ENCODE measurements at places on chromosomes 7 and 10. TPM values are rescaled to one million over a fixed set of nuclear protein-coding genes. Genes with fewer than 3 reads are reported as not detected.

DNA sequence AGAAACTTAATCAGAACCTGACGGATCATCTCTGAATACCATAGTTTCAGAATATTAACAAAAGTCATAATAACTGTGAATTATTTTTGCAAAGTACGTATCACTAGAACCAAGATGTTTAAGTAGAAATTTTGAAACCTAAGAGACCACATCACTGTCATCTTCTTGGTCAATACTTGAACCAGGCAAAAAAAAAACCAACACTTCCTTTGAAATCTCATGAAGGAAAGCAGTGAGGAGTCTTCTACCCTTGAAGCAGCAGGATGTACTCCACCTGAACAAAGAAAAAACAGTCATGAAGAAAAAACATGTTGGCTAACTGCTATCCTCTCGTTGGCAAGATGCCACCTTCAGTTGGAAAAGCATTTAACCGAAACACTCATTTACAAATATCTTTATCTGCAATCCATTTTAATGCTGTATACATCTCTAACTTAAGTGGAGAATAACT, 82.4 kb downstream of the SRPK2 start:
- H3K27me3 ChIP-seq: no peaks in the 10 kb centered on the region
- no peaks in the 10 kb centered on the region for H3K36me3 ChIP-seq
- no peak overlapping the region for H3K27ac ChIP-seq
- peaks cover 42% of the 10 kb centered on the region for H3K4me1 ChIP-seq

GRCh38 chr10:12051241-12051640, 8.6 kb upstream of the UPF2 start:
- no peak for DNase-seq
- H3K36me3 ChIP-seq: no peaks in the 10 kb centered on the region
- peaks cover 2% of the 10 kb centered on the region for H3K27me3 ChIP-seq
- H3K4me3 ChIP-seq: no peak overlapping the region
- no peaks in the 10 kb centered on the region for H3K4me1 ChIP-seq

DNA sequence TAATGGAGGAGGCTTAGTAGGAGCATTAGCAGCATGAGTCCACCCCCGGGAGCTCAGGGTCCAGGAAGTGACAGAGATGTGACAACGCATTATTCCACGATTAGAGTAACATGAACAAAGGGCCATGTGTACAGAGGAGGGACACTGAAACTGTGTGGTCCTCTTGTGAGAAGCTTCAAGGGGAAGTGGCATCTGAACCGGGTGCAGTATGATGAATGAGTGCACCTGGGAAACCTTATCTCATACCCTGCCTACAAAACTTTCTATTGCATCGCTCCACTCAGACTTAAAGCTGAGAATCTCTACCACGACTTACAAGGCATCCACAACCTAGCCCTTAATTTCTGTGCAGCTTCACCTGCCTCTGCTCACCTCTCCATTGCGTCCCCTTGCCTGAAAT, 115.3 kb upstream of the AMPH start:
- DNase-seq: no peak
- H3K27ac ChIP-seq: no peak overlapping the region
- H3K4me3 ChIP-seq: no peak overlapping the region
- H3K36me3 ChIP-seq: peaks cover 23% of the 10 kb centered on the region
- H3K27me3 ChIP-seq: no peaks in the 10 kb centered on the region

- no peak for DNase-seq
- no peak overlapping the region for H3K4me3 ChIP-seq
- no peaks in the 10 kb centered on the region for H3K4me1 ChIP-seq
- peaks cover 6% of the 10 kb centered on the region for H3K27me3 ChIP-seq
These were observed 640.4 kb downstream of the TYW1 start for GRCh38 chr7:67637023-67637358.

- no peak overlapping the region for H3K4me3 ChIP-seq
- H3K27me3 ChIP-seq: peaks cover 66% of the 10 kb centered on the region
- H3K36me3 ChIP-seq: peaks cover 2% of the 10 kb centered on the region
- no peak for DNase-seq
- H3K27ac ChIP-seq: no peak overlapping the region
- no peaks in the 10 kb centered on the region for H3K4me1 ChIP-seq
These were observed 52.7 kb upstream of the BTRC start for GRCh38 chr10:101301111-101301731.

DNA sequence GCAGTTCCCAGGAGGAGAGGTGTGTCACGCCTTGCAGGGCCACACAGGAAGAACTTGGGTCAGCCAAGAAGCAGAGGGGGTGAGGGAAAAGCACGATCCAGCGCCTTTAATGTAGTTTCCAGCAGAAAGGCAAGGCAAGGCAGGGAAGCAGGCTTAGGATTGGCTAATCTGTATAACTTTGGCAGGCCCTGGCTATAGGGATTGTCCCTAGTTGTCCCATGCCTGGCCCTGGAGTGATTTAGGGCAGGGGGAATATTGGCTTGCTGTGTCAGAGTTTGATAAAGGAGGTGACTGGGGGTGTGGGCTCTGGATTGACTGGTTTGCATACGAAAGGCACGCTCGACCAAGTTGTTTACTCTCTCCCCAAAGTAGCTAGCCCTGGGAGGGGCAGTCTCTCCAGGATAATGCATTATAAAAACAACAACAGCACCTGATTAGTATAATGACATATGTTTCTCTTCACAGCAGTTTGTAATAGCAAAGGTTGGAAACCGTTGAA, 44.5 kb downstream of the RBM28 start:
- no peaks in the 10 kb centered on the region for H3K27me3 ChIP-seq
- no peak overlapping the region for H3K4me3 ChIP-seq
- no peak overlapping the region for H3K27ac ChIP-seq
- H3K36me3 ChIP-seq: peaks cover 5% of the 10 kb centered on the region
- no peak for DNase-seq
- H3K4me1 ChIP-seq: peaks cover 4% of the 10 kb centered on the region

DNA sequence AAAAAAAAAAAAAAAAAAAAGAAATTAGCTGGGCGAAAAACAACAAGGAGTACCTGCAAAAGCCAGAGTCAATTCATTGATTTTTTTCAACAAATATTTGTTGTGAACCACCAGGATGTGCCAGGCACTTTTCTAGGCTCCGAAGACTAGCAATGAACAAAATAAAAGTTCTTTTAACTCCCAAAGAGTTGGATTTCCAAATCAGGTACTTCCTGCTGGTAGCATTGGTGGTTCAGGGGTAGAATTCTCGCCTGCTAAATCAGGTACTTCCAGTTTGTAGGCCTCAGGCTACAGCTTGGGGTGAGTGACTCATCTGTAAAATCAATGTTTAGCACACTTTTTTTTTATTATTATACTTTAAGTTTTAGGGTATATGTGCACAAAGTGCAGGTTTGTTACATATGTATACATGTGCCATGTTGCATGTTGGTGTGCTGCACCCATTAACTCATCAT, 10.9 kb downstream of the PPA1 start:
- H3K27me3 ChIP-seq: no peaks in the 10 kb centered on the region
- no peak for DNase-seq
- H3K4me3 ChIP-seq: no peak overlapping the region
- peaks cover 12% of the 10 kb centered on the region for H3K4me1 ChIP-seq

GRCh38 chr10:87654212-87654611, 5.5 kb upstream of the PAPSS2 start:
- no peaks in the 10 kb centered on the region for H3K27me3 ChIP-seq
- peaks cover 39% of the 10 kb centered on the region for H3K4me1 ChIP-seq
- H3K4me3 ChIP-seq: no peak overlapping the region
- no peaks in the 10 kb centered on the region for H3K36me3 ChIP-seq
- no peak overlapping the region for H3K27ac ChIP-seq
- no peak for DNase-seq

- no peak for DNase-seq
- H3K27ac ChIP-seq: peak overlapping the region; percentile 69
- no peak overlapping the region for H3K4me3 ChIP-seq
- H3K36me3 ChIP-seq: peaks cover 4% of the 10 kb centered on the region
These were observed 44.9 kb downstream of the AKR1B15 start for GRCh38 chr7:134593530-134594392.

DNA sequence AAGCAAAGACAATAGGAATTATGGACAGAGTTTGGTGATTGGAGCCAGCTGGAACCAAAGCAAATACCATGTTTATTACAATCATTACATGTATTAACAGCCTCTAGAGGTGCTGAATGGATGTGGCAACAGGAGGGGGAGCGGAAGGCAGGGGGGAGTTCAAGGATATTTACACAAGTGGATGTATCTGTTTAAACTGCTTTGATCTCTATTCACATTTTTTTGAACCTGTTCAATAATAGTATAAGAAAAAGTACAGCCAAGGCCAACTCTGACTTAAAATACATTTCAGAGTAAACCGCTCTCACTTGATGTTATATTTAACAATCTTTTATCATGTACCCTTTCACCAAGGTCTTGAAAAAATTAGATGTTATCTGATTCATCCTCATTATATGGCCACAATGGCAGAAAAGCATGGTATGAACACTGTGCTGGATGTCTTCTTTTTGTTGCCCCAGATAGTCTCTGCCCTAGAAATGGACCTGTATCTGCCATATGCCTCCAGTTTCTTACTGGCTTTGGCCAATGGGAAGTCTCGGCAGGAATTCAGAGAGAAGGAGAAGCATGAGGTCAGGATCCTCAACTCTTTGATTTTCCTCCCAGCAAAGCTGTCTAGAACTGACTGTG, 88.2 kb upstream of the FAM133B start:
- no peaks in the 10 kb centered on the region for H3K27me3 ChIP-seq
- H3K36me3 ChIP-seq: peaks cover 11% of the 10 kb centered on the region
- no peak for DNase-seq
- H3K4me3 ChIP-seq: no peak overlapping the region

DNA sequence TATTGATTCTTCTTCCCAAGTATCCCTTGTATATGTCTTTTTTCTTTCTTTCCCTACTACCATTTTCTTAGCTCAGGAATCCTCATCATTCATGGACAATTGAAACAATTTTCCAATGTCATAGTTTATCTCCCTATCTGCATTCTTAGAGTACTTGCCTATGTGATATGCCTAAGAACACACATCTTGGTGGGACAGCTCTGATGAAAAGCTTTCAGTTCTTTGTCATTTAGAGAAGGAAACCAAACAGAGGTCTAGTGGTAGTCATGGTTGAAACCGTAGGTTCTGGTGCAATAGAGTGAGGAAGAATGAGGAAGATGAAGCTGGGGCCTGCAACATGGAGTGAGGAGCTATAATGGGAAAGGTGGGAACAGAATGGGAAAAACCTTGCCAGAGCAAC, 28.2 kb downstream of the TDRD1 start:
- H3K27ac ChIP-seq: no peak overlapping the region
- H3K4me3 ChIP-seq: no peak overlapping the region
- H3K27me3 ChIP-seq: peaks cover 8% of the 10 kb centered on the region
- DNase-seq: no peak
- H3K36me3 ChIP-seq: no peaks in the 10 kb centered on the region

- H3K4me3 ChIP-seq: no peak overlapping the region
- no peaks in the 10 kb centered on the region for H3K36me3 ChIP-seq
- H3K27me3 ChIP-seq: no peaks in the 10 kb centered on the region
- peaks cover 17% of the 10 kb centered on the region for H3K4me1 ChIP-seq
- DNase-seq: no peak
These were observed 174.6 kb upstream of the KLF6 start for GRCh38 chr10:3959370-3960325.

GRCh38 chr10:126262233-126262838, 125.9 kb downstream of the ADAM12 start:
- H3K27me3 ChIP-seq: no peaks in the 10 kb centered on the region
- DNase-seq: no peak
- no peak overlapping the region for H3K4me3 ChIP-seq

DNA sequence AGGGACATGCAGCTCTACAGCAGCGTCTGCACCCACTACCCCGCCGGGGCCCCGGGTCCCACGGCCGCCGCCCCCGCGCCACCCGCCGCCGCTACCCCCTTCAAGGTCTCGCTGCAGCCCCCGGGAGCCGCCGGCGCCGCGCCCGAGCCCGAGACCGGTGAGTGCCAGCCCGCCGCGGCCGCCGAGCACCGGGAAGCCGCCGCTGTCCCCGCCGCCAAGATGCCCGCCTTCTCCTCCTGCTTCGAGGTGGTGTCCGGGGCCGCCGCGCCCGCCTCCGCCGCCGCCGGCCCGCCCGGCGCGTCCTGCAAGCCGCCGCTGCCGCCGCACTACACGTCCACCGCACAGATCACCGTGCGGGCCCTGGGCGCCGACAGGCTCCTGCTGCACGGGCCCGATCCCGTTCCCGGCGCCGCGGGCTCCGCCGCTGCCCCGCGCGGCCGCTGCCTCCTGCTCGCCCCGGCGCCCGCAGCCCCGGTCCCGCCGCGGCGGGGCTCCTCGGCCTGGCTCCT, 631 bp downstream of the OTUD1 start:
- H3K27me3 ChIP-seq: no peaks in the 10 kb centered on the region
- H3K4me1 ChIP-seq: peaks cover 36% of the 10 kb centered on the region
- no peak overlapping the region for H3K27ac ChIP-seq
- H3K4me3 ChIP-seq: peak overlapping the region; percentile 85

GRCh38 chr7:49333180-49333881, 409.0 kb downstream of the CDC14C start:
- no peaks in the 10 kb centered on the region for H3K36me3 ChIP-seq
- no peak overlapping the region for H3K4me3 ChIP-seq
- no peaks in the 10 kb centered on the region for H3K27me3 ChIP-seq

GRCh38 chr10:44946205-44946604, 13.4 kb upstream of the RASSF4 start:
- H3K4me1 ChIP-seq: peaks cover 18% of the 10 kb centered on the region
- no peaks in the 10 kb centered on the region for H3K27me3 ChIP-seq
- H3K4me3 ChIP-seq: no peak overlapping the region
- no peak for DNase-seq

DNA sequence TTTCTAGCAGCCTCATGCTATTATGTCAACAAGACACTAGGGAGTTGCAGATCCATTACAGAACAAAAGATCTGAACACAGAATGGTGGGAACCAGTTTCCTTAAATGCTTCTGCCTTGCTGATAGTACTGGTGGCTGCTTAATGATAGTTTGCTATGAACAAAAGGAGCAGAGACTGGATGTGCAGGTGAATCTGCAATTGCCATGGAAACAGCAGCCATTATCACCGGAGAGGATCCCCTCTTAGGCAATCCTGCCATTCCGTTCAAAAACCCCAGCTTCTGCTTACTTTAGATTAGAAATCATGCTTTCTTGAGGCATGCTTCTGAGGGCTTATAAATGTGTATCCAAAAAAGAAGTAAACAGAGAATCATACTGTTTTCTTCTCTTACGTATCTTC, 80.0 kb upstream of the PRKAR2B start:
- no peak for DNase-seq
- H3K36me3 ChIP-seq: no peaks in the 10 kb centered on the region
- peaks cover 10% of the 10 kb centered on the region for H3K27me3 ChIP-seq
- no peaks in the 10 kb centered on the region for H3K4me1 ChIP-seq

GRCh38 chr10:17144757-17145156, 15.1 kb upstream of the CUBN start:
- H3K27ac ChIP-seq: no peak overlapping the region
- H3K4me1 ChIP-seq: peaks cover 21% of the 10 kb centered on the region
- no peaks in the 10 kb centered on the region for H3K27me3 ChIP-seq
- peaks cover 3% of the 10 kb centered on the region for H3K36me3 ChIP-seq
- no peak for DNase-seq

- no peak for DNase-seq
- no peaks in the 10 kb centered on the region for H3K4me1 ChIP-seq
- H3K36me3 ChIP-seq: peaks cover 2% of the 10 kb centered on the region
- H3K4me3 ChIP-seq: no peak overlapping the region
- H3K27me3 ChIP-seq: peaks cover 5% of the 10 kb centered on the region
- H3K27ac ChIP-seq: no peak overlapping the region
These were observed 32.0 kb downstream of the ICA1 start for GRCh38 chr7:8229927-8230326.

The NRCAM gene
- 40.0 TPM for total RNA-seq

The ZNF365 gene
- total RNA-seq: 5.2 TPM

The KDM7A gene
- 5.8 TPM for total RNA-seq

The MOGAT3 gene
- total RNA-seq: not detected

The PRSS37 gene
- not detected for total RNA-seq

The SAMD8 gene
- 23.1 TPM for total RNA-seq

The PRKG1 gene
- total RNA-seq: 27.1 TPM

All from chondrocyte (in vitro differentiated cells).